GM10248 (cell line): ENCODE measurements at places on chromosomes 1 and 21.

GRCh38 chr1:43531107-43531905 is 623 bp downstream of the PTPRF start:
- no peak for DNase-seq

- DNase-seq: no peak
Measured at GRCh38 chr21:44552136-44552535, 831 bp upstream of the KRTAP10-2 start.

DNA sequence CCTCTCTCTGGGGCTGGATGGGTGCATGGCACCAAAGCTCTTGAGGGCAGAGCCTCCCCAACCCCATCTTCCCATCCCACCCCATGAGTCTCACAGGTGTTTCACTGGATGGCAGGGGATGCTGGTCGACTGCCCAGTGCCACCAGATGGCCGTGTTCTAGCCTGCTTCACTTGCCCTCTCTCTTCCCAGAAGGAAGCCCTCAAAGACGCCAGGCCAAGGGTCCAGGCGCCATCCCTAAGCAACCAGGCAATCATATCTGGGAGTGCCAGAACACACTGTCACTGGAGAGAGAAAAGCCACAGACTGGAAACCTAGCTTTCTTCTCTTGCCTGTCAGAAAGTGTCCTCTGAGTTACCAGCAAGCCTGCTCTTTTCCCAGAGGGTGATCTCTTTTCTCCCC is 26.7 kb downstream of the PIGM start:
- DNase-seq: no peak

DNA sequence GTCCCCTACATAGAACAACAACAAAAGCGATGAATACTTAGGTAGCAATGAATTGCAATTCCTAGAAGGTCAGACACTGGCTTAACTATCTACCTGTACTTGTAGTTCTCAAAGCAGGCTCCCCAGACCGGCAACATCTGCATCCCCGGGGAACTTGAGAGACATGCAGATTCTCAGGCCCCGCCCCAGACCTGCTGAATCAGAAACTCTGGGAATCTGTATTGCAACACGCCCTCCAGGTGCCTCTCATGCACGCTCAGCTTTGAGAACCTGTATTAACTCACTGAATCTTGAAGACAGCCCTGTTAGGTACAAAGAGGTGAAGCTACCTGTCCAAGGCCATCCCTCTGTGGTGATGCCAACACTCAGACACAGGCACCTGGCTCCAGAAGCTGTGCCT is 128.1 kb downstream of the KAZN start:
- no peak for DNase-seq

GRCh38 chr1:232045139-232045994 is 418.8 kb downstream of the DISC1 start:
- no peak for DNase-seq

- peak; percentile 35 for DNase-seq
Measured at GRCh38 chr1:161131523-161132409, 701 bp downstream of the DEDD start.

DNA sequence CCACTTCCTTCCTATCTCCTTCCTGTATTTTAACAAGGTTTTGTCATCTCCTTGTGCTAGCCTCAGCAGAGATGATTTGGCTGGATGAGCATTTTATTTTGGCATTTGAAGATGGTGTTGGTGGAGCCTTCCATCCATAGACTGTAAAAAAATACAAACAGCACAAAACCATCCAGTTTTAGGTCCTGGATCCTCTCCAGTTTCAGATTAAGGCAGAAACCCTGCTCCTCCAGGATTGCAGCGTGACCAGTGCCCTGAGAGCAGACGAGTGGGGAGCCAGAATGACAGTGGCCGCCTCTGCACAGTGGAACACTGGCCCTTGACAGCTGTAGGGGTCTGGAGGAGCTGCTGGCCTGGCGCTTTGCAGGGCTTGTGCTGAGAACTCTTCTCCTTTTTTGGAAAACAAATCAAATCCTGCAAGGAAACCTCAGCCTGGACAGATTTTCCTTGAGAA is 72.2 kb upstream of the GADD45A start:
- DNase-seq: no peak

DNA sequence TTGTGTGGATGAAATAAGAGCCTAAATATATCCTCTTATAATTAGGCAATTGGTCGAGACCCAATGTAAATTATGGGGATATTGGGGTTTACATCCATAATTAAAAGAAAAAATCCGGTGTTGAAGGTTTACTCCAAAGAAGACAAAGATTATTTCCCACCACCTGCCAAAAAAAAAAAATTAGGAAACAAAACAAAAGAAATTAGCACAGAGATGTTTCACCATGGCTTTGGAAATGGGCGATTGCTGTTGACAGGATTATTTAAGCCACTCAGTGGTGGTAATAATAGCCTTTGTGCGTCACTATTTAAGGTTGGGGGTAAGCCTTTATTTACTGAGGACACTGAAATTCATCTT is 585 bp upstream of the GLRX2 start:
- DNase-seq: peak; percentile 19

DNA sequence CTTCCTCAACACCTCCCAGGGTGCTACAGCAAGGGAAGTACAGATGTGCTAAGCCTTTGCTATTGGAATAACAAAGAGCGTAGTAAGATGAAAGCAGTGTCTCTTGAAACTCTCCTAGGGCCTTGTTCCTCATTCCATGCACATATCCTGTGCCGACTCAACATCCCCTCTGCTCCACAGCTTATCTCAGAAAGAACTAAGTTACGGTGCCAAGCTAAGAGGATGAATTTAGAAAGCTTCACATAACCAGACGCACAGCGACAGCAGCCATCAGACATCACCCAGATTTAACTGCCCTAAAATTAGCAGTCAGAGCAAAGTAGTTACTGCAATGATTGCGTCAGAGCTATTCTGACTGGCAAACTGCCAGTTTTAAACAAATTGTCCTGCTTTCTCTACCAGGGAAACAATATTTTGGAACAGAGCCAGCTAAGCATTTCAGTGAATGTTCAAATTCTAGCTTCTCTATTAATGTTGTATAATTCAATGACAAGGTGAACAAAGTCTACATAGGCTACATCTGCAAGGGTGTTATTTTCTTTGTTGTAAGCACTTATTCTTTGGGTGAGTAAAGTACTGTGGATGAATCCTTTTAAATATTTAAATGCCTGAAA is 9.5 kb downstream of the SIPA1L2 start:
- no peak for DNase-seq

DNA sequence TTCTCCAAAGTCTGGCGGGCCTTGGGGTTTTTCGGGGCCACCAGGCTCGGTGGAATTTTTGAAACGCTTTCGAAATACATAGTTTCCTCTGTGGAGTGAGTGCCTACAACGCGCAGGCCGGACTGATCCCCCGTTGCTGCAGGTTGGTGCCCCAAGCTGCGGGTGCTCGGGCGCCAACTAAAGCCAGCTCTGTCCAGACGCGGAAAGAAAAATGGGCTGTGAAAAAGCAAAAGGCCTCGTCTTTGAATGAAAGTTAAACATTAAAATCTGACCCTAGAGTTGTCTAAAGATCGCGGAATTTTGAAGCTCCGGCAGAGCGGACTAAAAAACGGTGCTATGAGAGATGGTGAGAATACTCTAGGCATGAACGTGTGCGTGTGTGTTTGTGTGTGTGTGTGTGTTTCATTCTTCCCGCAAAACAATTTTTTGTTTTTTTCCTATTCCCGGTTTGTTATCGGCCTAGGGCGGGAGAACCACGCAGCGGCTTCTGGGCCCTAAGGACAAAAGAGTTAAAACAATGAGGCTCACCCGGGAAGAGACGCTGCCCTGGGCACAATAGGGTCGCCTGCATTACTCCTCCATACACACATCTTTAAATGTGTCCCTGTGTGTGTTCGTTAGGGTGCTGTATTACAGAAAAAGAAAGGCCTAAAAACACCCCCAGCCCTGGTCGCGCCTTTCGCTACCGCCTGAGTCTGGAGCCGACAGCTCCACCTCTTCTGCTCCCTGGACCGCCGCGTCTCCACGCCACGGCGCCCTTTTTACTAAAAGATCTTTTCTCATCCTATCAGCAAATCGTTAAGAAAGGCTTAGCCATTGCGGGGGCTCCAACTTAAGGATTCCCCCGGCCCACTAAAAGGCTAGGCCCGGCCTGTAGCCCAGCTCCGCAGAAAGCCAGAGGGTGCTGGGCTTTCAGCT is 3.2 kb downstream of the TBX15 start:
- DNase-seq: peak; percentile 11

DNA sequence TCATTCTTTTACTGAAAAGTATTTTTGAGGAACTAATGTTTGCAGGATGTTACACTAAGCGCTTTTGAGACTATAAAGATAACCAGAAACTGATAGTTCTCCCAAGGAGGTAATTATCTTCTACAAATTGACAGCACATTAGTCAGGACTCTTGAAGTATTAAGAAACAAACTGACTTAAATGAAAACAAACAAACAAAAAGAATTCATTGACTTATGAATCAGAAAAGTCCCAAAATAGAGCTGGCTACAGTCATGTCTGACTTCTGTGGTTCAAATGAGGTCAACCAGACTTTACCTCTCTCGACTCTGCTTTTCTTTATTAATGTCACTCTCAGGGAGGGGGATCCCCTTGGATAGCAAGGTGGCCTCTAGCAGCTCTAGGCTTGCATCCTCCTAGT is 296.8 kb downstream of the TPR start:
- peak; percentile 33 for DNase-seq

- DNase-seq: no peak
Measured at GRCh38 chr1:23210351-23210785, 6.9 kb downstream of the HTR1D start.
